ENCODE measurements at places on chromosomes 3 and 15.

DNA sequence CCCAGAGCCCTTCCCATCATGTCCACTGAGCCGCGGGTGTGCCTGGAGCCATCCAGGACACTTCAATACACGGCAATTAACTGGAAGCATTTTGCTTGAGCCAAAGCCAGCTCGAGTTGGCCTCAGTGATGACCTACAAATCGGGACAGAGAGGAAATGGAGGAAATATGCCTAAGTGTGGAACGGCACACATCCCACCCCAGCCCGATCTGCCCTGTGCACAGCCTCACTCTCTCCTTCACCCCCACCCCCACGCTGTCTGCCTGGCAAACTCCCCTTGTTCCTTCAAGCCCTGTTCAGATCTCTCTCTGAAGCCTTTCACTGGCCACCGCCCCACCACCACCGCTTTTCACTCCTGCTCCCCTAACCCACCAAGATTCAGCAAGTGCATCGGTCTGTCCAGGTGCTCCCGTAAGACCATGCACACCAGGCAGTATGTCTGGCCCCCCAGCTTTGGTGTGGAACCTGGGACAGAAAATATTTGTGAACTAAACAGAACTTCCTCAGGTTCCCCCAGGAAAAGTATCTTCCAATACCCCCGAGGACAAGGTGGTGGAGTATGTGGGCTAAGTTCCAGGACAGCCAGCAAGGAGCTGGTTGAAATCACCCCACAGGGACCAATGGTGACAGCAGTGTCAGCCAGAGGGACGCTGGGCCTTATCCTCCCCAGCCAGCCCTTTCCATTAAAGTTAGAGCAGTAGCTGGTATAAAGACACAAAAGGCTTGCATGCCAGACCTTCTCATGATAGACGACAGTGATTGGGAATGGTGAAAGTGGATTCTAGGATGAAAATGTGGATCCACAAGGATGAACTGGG lies 83.7 kb downstream of the VGLL4 start:
- DNase-seq: no peak

DNA sequence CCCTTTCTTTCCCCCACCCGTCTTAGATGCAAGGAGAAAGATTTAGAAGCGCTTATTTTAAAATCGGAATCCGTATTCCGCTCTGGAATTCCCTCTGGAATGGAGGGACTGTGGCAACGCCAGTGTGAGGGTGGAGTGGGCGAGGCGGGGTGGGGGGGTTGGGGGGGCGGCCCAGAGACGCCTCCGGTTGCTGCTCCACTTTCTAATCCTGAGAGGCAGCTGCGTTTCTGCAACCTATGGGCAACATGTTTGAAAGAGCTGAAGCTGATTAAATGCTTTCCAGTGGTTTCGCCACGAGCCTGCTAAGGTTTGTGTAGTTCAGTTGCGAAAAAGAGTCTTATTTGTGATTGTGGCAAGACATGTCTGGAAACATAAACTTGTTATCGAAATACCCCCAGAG lies at the start of gene CCK:
TSS of gene CCK (minus strand) at position 101 of the 400 bp plus-strand sequence. CDS start 2,555 bp downstream, outside the sequence.
- DNase-seq: no peak

GRCh38 chr3:129305592-129306091 lies 27.0 kb downstream of the HMCES start:
- DNase-seq: peak; percentile 39

DNA sequence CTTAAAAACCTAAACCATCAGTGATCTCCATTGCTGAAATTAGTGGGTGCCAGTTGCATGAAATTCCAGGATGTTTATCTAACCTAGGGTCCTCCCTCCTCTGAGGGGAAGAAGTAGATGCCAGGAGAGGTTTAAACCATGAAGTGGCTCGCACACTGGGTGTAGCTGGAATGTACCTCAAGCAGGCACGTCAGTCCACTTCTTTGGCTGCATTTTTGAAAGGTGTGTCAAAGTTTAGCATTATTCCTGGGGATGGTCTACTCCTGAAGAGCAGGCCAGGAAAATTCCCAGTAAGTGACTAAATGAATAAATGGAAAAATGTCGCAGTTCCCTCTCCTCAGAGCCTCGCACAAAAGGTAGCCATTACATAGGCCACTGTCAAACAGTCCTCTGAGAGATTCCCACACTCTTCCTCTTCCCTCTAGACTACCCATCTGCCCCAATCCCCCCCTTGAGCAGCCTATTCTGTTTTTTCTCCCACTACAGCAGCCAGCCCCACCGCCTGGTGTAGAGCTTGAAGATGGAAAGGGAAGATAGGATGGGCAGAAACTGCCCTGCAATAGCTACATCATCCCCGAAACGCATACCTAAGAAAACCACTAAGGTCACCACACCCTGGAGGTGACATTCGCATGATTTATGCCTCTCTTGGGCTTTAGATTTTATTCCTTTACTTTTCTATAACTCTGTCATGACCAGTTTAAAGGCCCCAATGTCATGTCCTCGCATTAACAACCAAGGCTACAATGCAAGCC lies 655 bp upstream of the TMOD3 start:
- no peak for DNase-seq

DNA sequence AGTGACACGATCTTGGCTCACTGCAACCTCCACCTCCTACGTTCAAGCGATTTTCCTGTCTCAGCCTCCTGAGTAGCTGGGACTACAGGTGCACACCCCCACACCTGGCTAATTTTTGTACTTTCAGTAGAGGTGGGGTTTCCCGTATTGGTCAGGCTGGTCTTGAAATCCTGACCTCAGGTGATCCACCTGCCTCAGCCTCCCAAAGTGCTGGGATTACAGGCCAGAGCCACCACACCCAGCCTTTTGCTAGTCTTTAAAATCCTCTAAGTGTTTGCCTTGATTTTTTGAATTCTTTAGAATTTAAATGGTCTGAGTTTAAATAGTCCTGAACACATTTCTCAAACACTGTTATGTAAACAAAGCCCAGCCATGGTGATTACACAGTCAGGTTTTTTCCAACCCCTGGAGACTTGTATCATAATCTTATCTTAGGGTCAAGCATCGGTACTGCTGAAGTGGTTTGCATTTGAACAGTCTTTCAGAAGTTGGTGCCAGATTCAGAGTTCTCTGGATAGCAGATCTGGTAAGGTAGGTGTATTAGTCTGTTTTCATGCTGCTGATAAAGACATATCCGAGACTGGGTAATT lies 28.2 kb upstream of the PIAS1 start:
- DNase-seq: no peak

- no peak for DNase-seq
These were observed 63.7 kb downstream of the WHAMM start for GRCh38 chr15:82873000-82873680.

GRCh38 chr3:171881251-171881650 lies 38.1 kb downstream of the TMEM212 start:
- no peak for DNase-seq

DNA sequence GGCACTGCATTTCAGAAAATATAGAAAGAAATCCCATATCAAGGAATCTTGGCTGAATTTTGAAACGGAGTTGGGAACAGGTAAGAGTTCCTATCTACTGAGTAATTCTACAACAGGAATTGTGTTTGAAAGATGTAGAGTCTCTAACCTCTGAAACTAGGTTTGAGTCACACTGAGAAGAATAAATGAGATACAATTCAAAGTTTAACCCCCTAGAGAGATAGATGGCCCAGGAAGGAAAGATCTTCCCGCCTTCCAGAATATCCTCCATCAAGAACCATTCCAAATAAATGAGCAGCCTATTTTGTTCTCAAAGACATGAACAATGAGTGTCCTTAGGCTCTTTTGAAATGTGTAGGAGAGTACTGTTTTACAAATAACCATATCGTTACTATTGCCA lies 2.9 kb upstream of the ANP32A start:
- no peak for DNase-seq

GRCh38 chr3:23508464-23508863 lies 297.3 kb upstream of the UBE2E1 start:
- DNase-seq: no peak

GRCh38 chr3:113147681-113148261 lies 63.6 kb upstream of the BOC start:
- no peak for DNase-seq

- DNase-seq: no peak
These were observed 17.0 kb upstream of the GHSR start for GRCh38 chr3:172465281-172465680.

DNA sequence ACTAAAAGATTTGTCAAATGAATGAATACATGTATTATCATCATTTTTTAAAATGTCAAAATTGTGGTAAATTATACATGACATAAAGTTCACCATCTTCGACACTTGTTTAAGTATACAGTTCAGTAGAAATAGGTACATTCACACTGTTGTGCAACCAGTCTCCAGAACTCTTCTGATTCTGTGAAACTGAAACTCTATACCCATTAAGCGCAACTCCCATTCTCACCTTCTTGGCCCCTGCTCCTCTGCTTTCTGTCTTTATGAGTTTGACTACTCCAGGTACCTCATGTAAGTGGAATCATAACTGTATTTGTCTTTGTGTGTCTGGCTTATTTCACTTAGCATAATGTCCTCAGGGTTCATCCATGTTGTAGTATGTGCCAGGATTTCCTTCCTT lies 50.1 kb upstream of the KBTBD8 start:
- no peak for DNase-seq

DNA sequence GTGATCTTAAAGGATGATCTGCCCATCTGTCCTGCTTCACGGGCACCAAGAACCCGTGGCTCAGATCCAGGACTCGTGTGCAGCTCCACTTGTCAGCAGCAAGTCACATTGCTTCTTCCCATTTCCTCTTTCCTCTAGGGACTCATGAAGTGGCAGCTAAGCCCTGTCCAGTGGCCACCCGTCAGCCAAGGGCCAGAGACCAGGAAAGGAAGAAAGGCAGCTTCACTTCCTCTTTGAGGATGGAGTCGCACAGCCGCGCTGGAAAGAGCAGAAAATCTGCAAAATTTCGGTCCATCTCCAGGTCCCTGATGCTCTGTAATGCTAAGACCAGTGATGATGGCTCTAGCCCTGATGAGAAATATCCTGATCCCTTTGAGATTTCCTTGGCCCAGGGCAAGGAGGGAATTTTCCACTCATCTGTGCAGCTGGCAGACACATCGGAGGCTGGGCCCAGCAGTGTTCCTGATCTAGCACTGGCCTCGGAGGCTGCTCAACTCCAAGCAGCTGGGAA lies 28.5 kb downstream of the IL16 start:
- no peak for DNase-seq

GRCh38 chr3:148711981-148712666 lies 14.4 kb downstream of the AGTR1 start:
- DNase-seq: no peak

DNA sequence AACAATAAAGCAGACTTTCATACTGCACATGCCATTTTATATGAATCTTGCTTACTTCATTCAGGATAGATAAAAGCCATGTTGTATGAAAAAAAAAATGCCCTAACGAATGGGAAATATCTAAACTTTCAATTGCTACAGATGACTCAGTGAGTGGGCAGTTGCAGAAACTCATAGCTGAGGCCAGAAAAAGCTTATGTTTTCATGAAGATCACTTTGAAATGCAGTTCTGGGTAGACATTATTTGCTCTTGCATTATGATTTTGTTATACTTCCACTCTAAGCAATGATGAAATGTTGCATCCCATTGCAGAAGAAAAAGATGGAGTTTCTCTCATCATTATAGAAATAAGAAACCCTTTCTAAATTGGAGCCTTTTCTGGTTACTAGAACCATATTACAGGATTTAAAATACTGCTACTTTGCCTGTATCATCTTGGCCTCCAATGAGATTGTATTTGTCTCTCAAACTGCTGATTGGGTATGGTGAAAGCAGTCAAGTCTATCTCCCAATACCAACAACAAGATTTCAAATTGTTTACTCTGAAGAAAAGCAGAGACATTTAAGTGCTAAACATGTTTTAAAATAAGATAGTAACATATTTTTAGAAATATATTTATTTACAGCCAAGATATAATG lies 17.0 kb downstream of the PEAK1 start:
- DNase-seq: no peak

GRCh38 chr15:70126362-70126761 lies 28.6 kb upstream of the TLE3 start:
- DNase-seq: no peak

DNA sequence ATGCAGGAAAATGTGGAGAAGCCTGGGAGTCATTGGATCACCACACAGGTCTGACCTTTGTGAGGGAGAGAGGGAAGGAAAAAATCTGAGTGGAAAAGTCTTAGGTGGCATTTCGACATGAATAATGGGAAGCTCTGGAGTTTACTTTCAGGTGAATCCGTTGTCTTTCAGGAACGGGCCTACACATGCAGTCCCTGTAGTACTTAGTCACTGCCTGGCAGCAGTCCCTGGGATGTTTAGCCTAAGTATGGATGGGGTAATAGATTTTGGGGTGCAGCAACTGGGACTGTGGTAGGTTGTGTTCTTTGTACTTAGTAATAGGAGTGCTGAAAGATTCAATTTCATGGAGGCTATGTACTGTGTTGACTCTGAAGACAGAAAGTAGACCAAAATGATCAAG lies 227.5 kb upstream of the EPHA3 start:
- no peak for DNase-seq
